Esophagus squamous epithelium (tissue), 5 donors: ENCODE measurements at places on chromosomes 4 and X. TPM values are rescaled to one million over a fixed set of nuclear protein-coding genes. Genes with fewer than 3 reads are reported as not detected.

The EIF4E gene
- 86.1 TPM for total RNA-seq

DNA sequence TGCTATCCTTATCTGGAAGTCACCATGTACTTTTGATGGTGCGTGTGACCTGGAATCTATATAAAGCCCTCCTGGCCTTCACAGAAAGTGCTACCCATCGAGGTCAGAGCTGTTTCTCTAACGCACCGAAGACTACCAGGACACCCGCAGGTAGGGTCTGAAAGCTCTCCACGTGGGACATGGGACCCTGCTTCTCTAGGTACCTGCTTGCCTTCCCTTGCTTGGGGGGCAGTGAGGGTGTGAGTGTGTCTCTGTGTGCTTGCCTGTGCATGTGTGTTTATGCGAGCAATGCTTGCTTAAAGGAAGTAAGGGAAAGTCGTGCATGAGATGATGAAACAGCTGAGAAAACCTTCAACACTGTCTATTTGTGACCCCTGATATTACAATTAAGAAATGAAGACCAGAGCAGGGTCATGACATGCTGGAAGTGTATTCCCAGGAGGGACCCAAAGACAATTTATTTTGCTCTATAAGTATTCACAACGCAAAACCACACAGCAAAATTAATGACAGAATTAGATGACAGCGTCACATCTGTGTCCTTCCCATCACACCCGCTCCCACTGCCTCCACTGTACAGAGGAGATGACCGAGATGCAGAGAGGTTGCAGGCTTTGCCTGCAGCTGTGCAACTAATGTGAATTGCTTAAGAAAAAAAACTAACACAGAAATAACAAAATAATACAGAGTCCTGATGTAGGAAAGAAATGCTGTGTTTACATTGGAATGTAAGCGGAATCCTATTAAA, 76.4 kb upstream of the HELT start:
- H3K4me3 ChIP-seq, result no peak overlapping the region
- no peak overlapping the region for H3K27ac ChIP-seq
- H3K4me1 ChIP-seq, result peaks cover 2% of the 10 kb centered on the region
- no peaks in the 10 kb centered on the region for H3K27me3 ChIP-seq

DNA sequence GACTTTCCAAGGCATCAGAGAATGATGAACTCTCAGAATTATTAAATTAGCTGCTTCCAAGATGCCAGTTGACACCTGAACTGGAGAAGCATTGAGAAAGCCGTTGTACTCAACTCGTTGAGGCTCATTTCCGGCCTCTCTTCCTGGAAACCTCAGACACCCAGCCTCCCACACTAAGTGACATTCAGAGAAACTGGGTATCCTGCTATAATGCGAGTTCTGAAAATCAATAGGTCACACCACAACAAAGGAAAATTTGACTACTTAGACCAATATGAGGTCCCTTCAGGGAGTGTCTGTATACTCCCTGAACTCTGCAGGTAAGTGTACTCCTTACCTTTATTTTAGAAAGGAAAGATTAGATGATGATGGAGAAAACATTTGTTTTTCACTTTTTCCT, 51.2 kb downstream of the ENPEP start:
- H3K4me3 ChIP-seq, result no peak overlapping the region
- no peaks in the 10 kb centered on the region for H3K4me1 ChIP-seq
- H3K36me3 ChIP-seq, result no peaks in the 10 kb centered on the region
- no peaks in the 10 kb centered on the region for H3K27me3 ChIP-seq
- no peak overlapping the region for H3K27ac ChIP-seq
- DNase-seq, result no peak

DNA sequence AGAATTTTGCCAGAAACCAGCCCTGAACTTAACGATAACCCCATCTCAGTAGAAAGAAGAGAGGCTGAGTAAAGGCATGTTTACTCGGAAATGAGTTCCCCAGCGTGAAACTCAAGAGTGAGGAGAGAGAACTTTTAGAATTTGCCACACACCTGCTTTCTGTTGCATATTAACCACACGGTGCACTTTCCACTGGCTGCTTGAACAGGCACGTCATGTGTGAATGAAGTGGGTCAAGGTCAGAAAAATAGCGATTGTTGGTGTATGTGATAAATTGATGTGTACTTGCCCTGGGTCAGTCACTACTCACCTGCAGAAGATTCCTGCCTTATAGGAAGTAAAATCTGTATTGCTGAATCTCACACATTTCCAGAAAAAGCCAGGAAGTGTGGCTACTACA, 395.7 kb downstream of the TRIML1 start:
- H3K4me3 ChIP-seq, result no peak overlapping the region
- no peaks in the 10 kb centered on the region for H3K27me3 ChIP-seq
- no peak for DNase-seq
- no peaks in the 10 kb centered on the region for H3K4me1 ChIP-seq
- H3K36me3 ChIP-seq, result no peaks in the 10 kb centered on the region
- H3K27ac ChIP-seq, result no peak overlapping the region

DNA sequence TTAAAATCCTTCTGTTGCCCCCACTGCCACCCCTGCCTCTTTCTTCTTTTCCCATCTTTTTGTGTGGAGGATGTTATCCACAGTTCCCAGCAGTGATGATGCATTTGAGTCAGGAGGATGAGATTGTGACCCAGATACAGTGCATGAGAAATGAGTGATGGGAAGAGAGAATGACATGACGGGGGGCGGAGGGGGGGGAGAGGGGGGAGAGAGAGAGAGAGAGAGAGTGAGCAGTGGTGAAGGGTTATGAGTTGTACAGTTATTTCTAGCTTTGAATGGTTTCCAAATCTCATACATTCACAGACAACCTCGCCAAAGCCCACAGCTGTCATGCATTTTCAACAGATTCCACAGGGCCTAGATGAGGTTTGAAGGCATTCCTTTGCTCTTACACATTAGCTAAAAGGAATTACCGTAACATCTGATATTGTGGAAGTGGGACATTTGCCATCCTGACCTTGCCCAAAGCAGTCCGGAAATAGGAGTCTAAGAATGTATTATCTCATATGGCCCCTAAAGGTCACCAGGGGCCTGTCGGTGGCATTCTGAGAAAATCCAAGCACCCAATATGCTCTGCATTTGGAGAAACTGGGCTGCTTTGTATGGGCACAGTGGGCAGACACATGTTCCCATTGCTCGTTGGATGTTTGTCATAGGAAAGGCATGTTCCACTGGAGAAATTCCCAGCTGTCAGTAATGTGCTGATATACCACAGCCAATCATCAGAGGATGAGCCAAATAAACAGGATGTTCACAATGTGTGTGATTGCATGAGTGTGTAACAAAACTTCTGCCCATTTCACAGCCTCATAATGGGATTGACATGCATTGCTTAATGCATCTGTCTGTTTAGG, 435.8 kb downstream of the SPRY1 start:
- H3K4me3 ChIP-seq, result no peak overlapping the region
- no peaks in the 10 kb centered on the region for H3K36me3 ChIP-seq
- no peak for DNase-seq
- no peaks in the 10 kb centered on the region for H3K27me3 ChIP-seq
- no peaks in the 10 kb centered on the region for H3K4me1 ChIP-seq
